Fibroblast of gingiva (primary cell): ENCODE measurements at places on chromosomes 16 and 17.

GRCh38 chr16:19366391-19366790, 51.3 kb upstream of the TMC5 start:
- peak; percentile 2 for DNase-seq

- DNase-seq: no peak
Observed at GRCh38 chr17:45240905-45241327, 19.2 kb downstream of the FMNL1 start.

GRCh38 chr16:2819179-2819938, 2.3 kb downstream of the PRSS21 start:
- DNase-seq: no peak

- DNase-seq: no peak
Observed at GRCh38 chr16:20952139-20952920, 51.8 kb downstream of the LYRM1 start.

DNA sequence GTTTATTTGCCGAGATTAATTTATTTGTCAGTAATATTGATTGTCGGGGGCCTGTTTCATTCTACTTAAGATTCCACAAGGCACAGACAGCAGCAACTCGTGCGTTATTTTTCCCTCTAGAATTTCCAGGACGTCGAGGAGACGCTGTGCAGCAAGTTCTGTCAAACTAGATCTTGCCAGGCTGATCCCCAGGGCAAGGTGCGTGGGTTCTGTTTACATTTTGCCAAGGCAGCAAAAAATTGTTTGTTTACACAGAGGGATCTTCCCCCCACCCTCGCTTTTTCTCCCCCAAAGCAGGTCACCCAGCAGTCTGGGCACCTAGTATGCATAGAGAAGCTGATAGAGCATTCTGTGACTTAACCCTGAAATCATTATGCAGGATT, 111.4 kb downstream of the IRX3 start:
- no peak for DNase-seq

- no peak for DNase-seq
Observed at GRCh38 chr17:49747632-49748031, 16.3 kb downstream of the FAM117A start.

- no peak for DNase-seq
Observed at GRCh38 chr17:42274253-42274542, 2.0 kb downstream of the STAT5B start.

GRCh38 chr16:85041219-85042166, 13.9 kb downstream of the KIAA0513 start:
- no peak for DNase-seq

GRCh38 chr16:47358816-47359215, 102.0 kb downstream of the ITFG1 start:
- DNase-seq: no peak

DNA sequence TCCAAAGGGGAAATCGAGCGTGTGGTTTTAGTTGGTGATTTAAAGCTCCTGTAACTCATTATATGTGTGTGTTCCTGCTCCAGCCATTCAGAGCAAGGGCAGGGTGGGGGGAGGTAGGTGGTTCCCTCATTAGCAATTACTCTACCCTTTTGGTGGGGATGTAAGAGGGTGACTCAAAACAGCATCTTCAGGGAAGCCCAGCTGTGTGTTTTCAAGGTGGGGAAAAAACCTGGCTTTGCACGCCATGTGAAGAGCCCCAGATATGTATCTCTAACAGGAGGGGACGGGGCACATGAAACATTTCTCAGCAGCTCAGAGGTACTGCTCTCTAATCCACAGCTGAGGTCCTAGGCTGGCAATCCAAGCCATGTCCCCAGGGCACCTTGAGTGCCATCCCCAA, 241.3 kb upstream of the ZFHX3 start:
- DNase-seq: no peak

DNA sequence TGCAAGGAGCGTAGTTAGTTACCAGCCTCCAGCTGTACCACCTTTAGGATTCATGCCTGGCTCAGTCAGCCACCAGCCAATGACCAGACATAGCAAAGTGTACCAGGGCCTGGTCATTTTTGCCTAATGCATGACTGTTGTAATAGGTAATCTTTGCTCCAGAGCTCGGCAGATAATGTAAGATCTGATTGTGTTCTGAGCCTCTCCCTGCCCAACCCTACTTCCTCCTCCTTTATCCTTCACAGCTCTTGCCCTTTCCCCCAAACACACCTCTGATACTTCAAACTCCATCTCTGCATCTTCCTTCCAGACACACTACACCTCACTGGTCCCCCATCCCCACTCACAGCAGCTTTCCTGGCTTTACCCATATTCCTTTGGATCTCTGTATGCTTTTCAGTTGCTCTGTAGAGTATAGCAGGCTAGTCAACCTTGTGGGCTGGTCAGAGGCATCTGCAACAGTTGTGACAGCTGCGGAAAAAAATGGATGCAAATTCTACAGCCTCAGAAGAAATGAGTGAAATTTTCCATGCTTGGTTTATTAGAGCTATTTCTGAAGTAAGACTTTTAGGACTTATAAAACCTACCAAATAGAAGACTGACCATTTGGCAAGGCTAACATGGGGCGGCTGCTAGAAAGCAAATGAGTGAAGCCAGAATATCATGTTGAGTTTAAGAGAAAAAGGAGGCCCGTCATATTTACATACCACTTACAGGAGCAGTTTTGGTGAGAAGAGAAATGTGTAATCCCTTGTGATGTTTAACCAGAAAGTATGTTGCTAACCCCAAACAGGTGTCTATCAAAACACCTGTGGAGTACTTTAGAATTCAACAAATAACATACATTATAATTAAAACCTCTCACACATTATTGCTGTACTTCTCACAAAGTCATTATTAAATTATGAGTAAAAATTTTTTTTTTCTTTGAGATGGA, 19.9 kb upstream of the C16orf87 start:
- no peak for DNase-seq

DNA sequence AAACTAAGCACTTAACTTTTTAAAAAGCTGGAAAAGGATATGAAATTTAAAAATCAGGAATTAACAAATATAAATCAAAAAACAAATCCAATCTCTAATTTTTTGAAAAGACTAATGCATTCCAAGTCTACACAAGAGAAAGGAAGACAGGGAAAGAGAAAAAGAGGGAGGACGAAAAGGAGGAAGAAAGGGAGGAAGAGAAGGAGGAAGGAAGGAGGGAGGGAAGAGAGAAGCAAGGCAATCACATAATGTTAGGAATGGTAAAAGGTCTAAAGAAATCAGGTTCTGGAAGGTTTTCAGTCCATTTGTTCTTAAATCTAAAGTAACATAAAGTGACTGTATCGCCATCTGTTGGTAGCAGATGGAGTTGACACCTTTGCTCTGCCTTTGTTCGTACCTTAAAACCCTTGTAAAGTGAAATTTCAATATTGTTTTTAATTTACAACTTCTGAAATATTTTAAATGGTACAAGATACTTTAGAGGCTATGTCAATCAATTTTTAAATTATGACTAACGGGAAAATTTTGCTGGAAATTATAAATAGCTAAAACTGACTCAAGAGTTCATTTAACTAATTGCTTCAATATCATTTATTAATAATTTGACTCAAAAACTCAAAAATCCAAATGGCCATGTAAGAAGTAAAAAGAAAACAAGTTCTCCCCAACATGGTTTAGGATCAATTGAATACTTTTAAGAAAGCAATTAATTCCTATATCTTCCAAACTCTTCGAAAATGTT, 20.4 kb upstream of the CDYL2 start:
- DNase-seq: peak; percentile 52

DNA sequence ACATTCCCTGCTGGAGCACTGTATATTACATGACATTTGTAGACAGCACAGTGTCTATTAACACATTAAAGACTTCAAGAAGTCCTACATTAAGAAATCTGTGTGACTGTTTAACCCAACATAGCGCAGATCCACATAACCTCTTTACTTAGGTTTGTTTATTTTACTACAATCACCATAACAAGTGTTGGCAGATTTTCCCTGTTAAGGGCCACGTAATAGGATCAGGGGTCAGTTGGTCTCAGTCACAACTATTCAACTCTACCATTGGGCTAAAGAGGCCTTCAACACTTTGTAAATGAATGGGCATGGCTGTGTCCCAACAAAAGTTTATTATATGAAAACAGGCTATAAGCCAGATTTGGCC, 51.3 kb upstream of the ADORA2B start:
- peak; percentile 44 for DNase-seq

DNA sequence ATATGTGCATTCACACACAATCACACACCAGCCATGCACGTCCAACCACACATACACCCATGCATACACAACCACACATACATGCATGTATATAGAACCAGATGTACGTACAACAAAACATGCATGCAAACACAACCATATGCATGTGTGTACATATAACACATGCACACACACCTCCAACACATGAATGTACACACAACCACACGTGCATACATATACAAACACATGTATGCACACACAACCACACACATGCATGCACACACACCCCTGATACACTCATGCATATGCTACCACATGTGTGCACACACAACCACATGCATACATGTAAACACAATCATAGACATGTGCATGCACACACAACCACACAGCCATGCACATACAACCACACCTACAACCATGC, 52.0 kb upstream of the SDK2 start:
- no peak for DNase-seq

DNA sequence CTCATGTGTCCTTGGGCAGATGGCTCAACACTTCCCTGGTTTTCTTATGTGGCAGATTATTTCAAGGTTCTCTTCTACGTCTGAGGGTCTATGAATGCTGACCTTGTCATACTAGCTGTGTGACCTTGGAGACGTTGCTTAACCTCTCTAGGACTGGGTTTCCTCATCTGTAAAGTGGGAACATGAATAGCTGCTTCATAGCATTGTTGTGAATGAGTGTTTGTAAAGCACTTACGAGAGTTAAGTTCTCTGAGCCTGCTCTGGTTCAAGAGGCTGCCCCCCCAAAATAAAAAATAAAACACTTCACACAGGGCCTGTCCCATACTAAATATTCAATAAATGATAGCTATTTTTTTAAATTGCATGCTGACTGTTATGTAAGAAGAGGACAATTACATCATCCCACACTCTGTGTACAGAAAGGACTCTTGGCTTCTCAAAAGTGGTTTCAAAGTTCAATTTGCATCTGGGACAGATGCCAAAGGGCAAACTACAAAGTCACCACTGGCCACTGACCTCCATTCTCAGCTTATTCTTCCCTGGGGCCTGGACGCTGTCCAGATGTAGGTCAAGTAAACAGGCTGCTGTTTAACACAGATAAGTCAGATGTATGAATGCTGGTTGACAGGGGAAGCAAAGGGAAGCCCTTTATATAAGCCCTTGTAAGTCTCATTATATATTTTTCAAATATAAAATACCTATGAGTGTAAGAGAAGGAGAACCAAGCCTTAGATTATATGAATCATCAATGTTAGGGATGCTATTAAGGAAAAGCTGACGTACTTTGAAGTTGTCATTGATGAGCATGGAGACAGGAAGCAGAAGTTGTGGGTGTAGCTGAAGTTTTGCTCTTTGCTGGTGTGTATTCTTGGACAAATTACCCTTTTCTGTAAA, 15.4 kb upstream of the NDEL1 start:
- peak; percentile 64 for DNase-seq

- DNase-seq: peak; percentile 44
Observed at GRCh38 chr16:27109666-27110523, 43.2 kb downstream of the C16orf82 start.

- peak; percentile 28 for DNase-seq
Observed at GRCh38 chr17:62562656-62563055, 64.8 kb upstream of the MRC2 start.

DNA sequence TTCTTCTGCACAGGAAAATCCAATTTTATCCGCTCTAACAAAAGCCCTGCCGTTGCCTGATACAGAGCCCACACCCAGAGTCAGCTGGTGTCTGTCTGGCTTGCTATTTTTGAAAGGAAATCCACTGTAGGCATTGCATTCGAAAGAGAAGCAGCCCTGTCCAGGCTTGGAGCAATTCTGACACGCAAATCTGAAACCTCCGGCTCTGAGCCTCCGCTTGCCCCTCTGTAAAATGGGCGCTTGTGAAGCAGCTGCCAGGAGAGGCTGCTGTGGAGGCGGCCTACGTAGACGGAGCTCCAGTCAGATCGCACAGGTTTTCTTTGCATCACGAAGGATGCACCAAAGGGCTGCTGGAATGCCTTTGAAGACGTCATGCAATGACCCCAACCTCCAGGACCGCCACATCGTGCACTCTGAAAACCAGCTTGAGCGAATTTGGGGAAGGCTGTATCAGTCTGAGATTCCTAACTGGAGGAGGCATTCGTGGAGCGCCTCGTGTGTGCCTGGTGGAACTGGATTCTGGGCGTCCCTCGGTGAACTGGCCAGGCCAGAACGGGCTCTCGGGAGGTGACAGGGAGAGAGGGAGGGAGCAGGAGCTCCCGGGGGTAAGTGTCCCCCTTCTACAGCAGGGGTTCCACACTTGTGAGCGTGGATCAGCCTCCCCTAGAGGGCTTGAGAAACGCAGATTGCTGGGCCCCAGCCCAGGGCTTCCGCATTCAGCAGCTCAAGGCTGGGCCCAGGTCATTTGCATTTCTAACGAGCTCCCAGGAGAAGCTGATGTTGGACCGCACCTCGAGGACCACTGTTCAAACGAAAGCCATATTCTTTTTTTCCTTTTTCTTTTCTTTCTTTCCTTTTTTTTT, 215.5 kb downstream of the MRTFB start:
- peak; percentile 52 for DNase-seq

- DNase-seq: no peak
Observed at GRCh38 chr17:27239046-27239445, 54.9 kb upstream of the WSB1 start.
